ELR (cell line): ENCODE measurements at places on chromosomes 11 and 22.

DNA sequence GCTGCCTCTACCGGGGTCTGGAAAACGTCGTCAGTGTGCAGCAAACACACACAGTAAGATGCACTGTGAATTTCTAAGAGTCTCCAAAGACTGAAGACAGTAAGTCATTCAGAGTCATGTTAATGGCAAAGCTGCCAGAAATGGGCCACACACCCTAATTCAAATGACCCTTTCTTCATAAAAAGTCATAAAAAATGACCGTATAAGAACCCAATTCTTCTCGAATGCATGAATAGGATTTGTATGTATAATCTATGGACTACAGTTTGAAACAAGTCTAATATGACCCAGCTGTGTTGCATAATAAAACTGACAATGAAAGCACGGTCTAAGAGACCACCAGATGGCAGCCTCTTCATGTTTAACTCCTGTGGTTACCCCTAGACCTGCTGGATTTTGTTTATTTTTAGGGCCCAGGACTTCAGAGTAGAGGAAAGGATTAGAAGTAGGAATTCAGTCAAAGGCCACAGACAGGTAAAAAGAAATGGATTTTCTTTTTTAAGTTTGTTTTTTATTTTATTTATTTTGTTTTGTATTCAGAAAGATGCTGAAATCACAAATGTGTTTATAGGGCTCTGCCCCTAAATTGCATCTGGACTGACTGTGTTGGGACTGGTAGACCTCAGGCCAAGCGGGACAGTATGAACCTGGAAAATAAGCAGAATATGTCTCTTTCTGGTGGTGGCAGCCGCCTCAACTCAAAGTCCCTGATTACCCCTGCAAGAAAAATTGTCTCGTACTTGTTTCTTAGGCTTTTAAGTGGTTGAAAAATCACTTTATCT is 32.1 kb upstream of the SLC5A12 start:
- DNase-seq, result peak; percentile 62

- DNase-seq, result no peak
Measured at GRCh38 chr11:102214623-102215022, 102.7 kb upstream of the BIRC3 start.

DNA sequence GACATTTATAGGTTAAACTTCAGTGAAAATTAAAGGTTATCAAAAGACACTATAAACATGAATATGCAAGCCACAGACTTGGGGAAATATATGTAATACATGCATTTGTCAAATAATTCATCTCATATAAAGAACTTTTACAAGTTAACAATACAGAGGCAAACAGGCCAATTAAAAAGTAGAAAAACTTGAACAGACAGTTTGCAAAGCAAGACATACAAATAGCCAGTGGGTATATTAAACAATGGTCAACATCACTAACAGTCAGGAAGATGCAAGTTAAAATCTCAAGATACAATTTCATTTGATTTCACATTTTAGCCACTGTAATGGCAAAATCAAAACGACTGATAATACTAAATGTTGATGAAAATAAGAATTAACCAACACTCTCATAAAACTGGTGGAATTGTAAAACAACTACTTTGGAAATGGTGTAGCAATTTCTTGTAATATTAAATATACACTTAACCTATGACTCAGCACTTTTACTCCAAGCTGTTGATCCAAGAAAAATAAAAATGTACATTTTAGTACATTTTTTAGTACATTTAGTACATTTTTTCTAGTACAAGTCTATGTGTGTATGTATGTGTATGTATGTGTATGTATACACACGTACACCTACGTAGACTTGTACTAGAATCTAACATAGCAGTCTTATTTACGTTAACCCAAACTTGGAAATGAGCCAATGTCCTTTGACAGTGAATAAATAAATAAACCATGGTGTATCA is 62.8 kb downstream of the LRRC74B start:
- DNase-seq, result no peak

- DNase-seq, result no peak
Measured at GRCh38 chr22:20241579-20242392, 26.3 kb downstream of the RTN4R start.

DNA sequence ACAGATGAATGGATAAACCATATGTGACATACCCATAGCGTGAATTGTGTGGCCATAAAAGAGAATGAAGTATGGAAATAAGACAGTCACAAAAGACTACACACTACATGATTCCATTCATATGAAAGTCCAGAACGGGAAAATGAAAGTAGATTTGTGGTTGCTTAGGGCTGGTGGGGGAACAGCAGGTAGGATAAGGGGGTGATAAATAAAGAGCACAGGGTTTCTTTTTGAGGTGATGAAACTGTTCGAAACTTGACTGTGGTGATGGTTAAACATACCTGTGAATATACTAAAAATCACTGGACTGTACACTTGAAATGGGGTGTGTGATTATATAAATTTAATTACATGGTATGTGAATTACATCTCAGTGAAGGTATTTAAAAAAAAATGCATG is 16.9 kb downstream of the TMEM123 start:
- DNase-seq, result no peak

GRCh38 chr22:48428631-48429371 is 1398.9 kb downstream of the BRD1 start:
- no peak for DNase-seq

GRCh38 chr11:107821199-107821927 is 37.2 kb downstream of the SLC35F2 start:
- DNase-seq, result no peak

DNA sequence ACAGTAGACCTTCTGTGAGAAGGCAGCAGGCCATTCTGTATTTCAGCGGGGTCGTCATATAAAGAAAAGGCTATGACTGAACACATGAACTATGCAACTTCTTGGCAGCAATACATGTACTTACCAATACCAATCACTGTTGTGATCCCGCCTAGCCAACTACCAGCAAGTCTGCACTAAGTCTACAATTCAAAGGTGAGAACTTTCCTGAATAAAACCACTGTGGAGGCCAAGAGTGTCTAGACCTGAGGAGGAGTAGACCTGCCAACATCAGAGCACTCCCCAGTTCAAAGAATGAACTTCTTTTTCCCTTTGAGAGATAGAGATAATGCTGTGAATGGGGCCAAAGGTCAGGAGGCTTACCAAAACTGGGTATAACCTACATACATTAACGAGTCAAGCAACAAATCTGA is 108.2 kb downstream of the SIK3 start:
- DNase-seq, result peak; percentile 84

DNA sequence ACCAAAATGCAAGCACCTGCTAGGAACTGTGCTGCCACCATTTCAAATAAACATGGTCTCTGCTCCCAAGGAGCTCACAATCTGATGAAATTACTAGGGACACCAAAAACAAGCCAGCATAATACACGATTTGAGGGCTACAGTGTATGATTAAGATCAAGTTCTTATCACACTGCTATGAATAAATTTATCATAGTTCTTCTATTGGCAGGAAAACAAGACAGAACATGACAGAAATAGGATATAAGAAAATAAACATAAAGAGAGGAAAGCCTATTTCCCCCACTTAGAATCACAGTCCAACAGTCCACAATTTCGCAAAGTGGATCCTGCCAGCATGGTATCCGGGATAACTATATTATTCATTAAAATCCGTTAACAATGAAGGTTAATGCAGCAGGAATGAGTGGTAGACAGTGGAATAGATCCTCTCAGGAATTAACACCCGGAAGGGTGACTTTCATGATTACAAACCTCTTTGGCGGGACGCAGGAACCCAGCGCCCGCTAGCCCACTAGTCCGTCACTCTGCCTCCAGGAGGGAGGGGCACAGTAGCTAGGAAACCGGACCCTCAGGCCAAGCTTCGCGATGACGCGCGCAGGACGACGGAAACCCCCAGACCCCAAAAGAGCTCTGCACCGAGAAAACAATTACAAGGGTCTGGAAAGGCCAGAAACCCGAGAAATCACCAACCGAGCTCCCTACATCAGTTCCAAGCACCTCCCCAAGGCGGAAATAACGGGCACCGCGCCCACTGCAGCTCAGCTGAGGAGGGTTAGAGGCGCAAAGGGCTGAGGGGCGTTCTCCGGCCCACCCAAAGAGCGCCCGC is 607 bp downstream of the CCDC82 start:
- peak; percentile 75 for DNase-seq

GRCh38 chr11:17734986-17735817 is 621 bp downstream of the KCNC1 start:
- DNase-seq, result peak; percentile 73
